ENCODE measurements at places on chromosomes 16 and 17. TPM values are rescaled to one million over a fixed set of nuclear protein-coding genes. Genes with fewer than 3 reads are reported as not detected.

DNA sequence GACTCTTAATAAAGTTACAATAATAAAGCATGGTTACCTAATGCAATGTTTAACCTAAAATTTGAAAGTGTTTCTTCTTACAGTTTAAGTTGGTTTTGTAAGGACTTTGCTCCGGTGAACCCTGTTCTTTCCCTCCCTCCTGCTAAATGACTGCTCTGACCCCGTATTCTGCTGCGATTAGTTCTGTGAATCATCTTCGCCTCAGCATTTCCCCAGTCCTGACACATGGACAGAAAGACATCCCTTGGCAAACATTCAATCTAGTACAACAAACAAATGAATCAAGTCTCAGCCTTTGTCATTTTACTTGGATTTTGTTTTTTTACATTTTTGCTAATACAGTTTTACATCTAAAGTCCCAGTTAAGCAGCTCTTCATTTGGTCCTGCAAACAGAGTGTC, 15.4 kb downstream of the KCNJ2 start:
- no peak for DNase-seq

DNA sequence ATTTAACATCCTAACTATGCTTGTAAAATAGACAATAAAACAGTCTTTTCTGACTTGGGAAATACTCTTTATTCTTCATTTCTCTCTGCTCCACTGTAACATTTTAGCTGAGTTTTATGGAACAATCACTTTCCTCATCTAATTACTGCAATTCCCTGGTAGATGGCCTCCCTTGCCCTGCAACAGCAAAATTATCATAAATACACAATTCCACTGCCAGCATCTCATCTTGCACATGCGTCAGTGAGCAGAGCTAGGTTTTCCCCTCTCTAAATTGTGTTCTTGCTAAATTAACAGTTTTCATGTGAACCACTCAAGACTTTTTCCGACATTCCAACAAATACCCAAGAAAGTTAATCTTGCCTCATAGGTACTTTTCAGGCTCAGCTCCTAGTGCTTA, 920.9 kb upstream of the GOT2 start:
- DNase-seq, result no peak

- DNase-seq, result no peak
Observed at GRCh38 chr16:56742030-56742984, 12.4 kb downstream of the NUP93 start.

DNA sequence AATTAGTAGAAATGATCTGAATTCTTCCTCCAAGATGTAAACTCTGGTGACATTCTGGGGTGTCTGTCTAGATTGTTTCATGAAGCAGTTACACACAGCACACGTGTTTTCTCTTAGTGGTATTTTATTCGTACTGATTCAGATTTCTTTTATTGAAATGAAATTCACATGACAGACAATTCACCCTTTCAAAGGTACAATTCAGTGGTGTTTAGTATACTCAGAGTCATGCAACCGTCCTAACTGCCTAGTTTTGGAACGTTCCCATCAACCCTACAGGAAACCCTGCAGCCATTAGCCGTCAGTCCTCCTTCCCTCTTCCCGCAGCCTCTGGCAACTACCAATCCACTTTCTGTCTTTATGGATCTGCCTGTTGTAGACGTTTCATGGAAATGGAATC, 8.8 kb downstream of the WFDC1 start:
- DNase-seq, result no peak

The TENT4B gene
- 31.4 TPM for total RNA-seq

The CDK3 gene
- 0.78 TPM for total RNA-seq

The GAST gene
- not detected for total RNA-seq
